Activated T-helper 1 cell treated with anti-CD3 and anti-CD28 coated beads, Interleukin-2, amount 50 U/mL, for 16 hours (primary cell): ENCODE measurements at places on chromosomes 4 and X.

DNA sequence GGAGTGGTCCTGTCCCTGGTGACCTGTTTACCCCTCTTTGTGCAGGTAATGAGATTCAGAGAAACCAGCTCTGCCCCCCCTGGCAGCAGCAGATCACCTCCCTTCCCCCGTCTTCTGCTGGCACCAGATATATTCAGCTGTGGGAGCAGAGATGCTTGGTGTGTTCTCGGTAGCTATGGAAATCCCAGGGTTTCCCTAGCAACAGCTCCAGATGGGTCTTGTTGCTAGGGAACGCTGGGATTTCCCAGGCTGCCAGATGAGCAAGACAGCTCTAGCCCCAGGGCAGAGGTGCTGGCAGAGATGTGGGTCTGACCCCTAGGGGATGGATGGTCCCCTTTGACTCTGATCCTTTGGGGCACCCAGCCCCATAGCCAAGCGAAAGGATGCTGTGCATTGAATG lies 20.2 kb downstream of the CETN2 start:
- no peak for DNase-seq

- no peak for DNase-seq
These were observed 365.4 kb upstream of the EPHA5 start for GRCh38 chr4:66035701-66036100.

- DNase-seq: no peak
These were observed 324.8 kb upstream of the NWD2 start for GRCh38 chr4:36919721-36920120.

- no peak for DNase-seq
These were observed 63.4 kb downstream of the DCUN1D4 start for GRCh38 chr4:51906167-51906958.

GRCh38 chr4:26273616-26273980 lies 47.2 kb upstream of the RBPJ start:
- no peak for DNase-seq

DNA sequence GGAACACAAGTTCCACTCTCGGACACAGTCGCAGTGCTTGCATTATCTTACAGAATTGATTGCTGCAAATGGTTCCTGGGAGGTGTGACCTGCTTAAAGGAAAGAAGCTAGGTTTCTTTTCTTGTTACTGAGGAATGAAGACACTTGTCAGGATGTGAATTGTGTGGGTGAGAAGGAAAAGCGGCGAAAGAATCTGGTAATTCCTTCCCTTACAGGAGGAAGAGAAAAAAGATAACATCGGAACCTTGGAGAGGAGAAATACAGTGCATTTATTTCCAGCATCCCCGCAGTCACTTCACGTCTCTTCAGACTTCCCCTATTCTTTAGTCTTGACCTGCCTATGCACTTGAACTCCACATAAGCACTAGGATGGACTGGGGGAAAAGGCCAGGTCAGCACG lies 389 bp upstream of the CCSER1 start:
- DNase-seq: no peak
